Panc1 (cell line): ENCODE measurements at places on chromosomes 7 and 10. TPM values are rescaled to one million over a fixed set of nuclear protein-coding genes. Genes with fewer than 3 reads are reported as not detected.

TYW1B gene
- total RNA-seq: 2.3 TPM

GRCh38 chr7:66778201-66778600 is 37.7 kb downstream of the RABGEF1 start:
- H3K4me1 ChIP-seq: no peaks in the 10 kb centered on the region
- DNase-seq: no peak
- no peak overlapping the region for H3K4me3 ChIP-seq

FRA10AC1 gene
- 20.3 TPM for total RNA-seq

FLNC gene
- 10.2 TPM for total RNA-seq

GRCh38 chr10:43461950-43462349 is 25.0 kb downstream of the ZNF487 start:
- peak; percentile 69 for DNase-seq
- no peak overlapping the region for H3K27ac ChIP-seq
- H3K4me3 ChIP-seq: no peak overlapping the region

CPA4 gene
- 3.1 TPM for total RNA-seq

SLC13A1 gene
- total RNA-seq: not detected

- DNase-seq: no peak
- no peaks in the 10 kb centered on the region for H3K36me3 ChIP-seq
- no peaks in the 10 kb centered on the region for H3K27me3 ChIP-seq
- H3K4me1 ChIP-seq: peaks cover 39% of the 10 kb centered on the region
- H3K4me3 ChIP-seq: no peak overlapping the region
- peak overlapping the region; percentile 60; the same call in 1 of the 2 replicates for H3K27ac ChIP-seq
Observed at GRCh38 chr10:74174521-74174920, 23.5 kb downstream of the ADK start.

TSPAN33 gene
- 5.4 TPM for total RNA-seq
